ENCODE measurements at places on chromosomes 2 and 18. TPM values are rescaled to one million over a fixed set of nuclear protein-coding genes. Genes with fewer than 3 reads are reported as not detected.

BARD1 gene
- total RNA-seq, result 45.6 TPM

GRCh38 chr18:3451989-3452749 is 2.2 kb downstream of the TGIF1 start:
- peak; percentile 65 for DNase-seq

- DNase-seq, result no peak
Observed at GRCh38 chr2:241358470-241358869, 2.4 kb downstream of the FARP2 start.

GRCh38 chr18:74356959-74357358 is 41.3 kb downstream of the C18orf63 start:
- DNase-seq, result no peak

DNA sequence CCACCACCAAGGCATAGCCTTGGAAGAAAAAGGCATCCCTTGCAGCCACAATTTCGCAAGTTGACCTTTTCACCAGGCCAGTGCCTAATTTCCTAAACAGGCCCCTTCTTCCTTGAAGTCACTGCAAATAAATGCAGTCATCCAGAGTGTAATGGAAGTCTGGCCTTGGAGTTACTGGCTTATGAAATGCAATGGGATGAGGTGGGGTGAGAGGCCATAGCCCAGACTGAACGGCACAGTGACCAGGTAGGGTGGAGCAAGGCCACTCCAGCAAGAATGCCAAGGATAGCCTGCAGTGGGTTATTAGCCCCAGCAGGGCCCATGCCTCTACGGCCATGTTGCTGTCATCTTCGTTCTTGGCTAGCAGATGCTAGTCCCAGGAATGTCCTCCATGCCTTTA is 68.4 kb downstream of the BCL11A start:
- DNase-seq, result no peak

GRCh38 chr2:35365859-35366258 is 989.7 kb upstream of the CRIM1 start:
- no peak for DNase-seq

- DNase-seq, result no peak
Observed at GRCh38 chr2:101580528-101580927, 105.6 kb upstream of the RFX8 start.

DNA sequence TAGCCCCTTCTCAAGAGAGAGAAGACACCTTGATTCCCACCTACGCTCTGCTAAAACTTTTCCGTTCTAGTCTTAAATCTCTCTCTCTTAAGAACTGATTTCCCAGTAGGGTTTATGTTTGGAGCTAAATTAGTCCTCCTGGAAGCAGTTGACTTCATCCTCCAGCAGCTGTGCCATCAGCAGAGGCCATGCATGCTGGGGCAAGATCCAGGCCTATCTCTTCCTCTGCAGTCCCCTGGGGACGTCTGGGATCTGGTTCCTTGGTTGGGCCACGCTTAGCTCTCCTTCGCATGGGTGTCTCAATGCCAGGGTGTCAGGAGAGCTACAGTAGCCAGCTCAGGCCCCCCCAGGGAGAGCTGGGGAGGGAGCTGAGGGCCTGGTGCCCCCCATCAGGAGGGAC is 49.7 kb downstream of the HPCAL1 start:
- DNase-seq, result no peak

SP5 gene
- total RNA-seq, result 1.0 TPM

DNA sequence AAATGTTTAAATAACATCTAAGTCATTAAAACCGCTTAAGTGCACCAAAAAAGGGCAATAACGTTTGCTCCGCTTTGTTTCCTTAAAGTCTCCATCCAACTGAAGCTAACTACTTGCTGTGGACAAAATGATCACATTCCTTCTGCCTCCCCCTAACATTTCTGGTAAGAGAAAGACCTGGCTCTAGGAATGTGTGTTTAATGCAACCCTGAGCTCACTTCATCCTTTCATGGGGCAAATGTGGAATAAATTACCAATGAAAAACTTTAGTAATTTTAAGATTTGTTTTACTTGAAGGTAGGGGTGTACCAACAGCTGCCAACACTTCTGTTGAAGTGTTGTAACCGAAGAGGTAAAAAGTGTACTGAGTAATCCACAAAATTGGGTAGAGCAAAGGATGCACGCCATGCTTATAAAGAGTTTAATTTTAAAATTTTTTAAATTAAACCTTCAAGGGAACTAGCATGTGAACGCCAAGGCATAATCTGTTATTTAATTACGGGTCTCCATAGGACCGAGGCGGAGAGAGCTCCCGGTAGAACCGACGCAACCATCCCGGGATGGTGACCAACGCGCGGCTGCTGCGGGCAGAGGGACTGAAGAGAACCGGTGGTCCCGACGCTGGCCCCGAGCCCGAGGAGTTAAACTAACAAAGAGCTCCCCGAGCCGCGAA is 1.1 kb downstream of the HNRNPLL start:
- no peak for DNase-seq

DNA sequence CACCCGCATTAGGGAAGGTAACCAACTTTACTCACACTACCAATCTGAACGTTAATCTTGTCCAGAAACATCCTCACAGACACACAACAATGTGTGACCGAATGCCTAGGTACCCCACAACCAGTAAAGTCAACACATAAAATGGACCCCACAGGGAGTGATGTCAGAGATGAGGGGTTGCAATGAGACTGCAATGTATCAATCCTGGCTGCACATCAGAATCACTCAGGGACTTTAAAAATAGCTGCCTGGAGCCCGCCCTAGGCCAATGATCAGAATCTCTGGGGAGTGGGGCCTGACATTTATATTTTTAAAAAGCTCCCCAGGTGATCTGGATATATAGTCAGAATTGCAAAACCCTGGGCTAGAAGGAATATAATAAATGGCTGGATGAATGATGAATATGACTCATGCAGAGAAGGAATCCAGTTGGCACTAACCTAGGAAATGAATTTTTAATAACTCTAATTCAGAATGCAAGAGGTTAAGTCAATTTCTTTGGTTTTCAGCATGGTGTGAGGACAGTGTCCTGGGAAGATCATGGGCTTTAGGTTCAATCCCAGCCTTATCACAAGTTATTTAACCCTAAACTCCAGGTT is 92.8 kb downstream of the COLEC12 start:
- no peak for DNase-seq

DNA sequence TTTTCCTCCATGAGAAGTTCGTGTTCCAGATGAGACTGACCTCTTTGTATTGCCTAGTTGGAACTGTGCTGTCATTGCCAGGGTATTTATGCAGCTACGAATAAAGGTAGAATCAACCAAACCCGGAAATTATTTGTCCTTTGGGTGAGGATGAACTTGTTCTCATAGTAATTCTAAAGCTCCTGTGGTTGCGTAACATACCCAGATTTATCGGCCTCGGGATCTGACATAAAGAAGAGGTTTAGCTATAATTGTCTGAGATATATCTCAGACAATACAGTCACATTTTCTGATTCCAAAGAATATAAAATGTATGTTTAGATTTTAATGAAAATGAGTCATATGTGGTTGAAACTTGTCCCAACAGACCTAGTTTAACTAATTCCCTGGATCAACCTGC is 628.7 kb upstream of the LINC00305 start:
- DNase-seq, result no peak

DNA sequence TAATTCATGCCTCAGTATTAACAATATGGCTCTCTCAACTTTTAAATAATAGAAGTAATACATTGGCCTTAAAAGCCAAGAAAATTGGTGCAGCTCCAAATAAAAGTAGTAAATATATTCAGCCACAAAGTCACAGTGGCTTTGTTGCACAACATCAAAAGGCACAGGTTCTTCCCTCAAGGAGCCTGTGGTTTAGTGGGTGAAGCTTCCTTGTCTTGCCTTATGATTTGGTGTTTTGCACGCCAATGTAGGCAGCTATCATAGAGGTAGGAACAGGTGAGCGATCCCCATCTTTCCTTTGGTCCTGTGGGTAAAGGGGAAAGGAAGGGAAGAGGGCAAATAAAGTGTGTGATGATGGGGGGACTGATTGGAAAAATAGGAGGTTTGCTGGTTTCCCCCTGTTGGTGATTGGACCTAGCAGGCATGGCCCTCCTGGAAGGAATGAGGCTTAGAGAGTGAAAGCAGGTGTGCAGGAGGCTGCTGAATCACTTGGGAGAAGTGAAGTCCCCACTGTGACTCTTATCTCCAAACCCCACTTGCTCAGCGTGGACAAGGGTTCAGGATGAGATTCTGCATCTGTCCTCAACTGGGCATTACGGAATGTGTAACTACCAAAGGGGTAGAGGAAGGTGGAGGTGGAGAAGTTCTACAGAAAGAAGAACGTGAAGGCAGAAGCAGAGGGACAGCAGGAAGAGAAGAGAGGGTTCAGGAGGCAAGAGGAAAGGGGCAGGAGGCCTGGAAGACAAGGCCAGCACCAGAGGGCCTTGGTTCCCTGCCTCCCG is 20.1 kb upstream of the TNP1 start:
- no peak for DNase-seq

GRCh38 chr18:3061581-3062312 is 48.8 kb upstream of the LPIN2 start:
- DNase-seq, result no peak

- DNase-seq, result no peak
Observed at GRCh38 chr2:28995765-28996750, 15.0 kb downstream of the TOGARAM2 start.

GRCh38 chr2:74206180-74206688 is 7.8 kb downstream of the MTHFD2 start:
- DNase-seq, result no peak

TFPI gene
- 98.9 TPM for total RNA-seq

MAB21L4 gene
- total RNA-seq, result 0.97 TPM

CPO gene
- total RNA-seq, result 0.90 TPM

GRCh38 chr2:62774555-62775366 is 69.2 kb downstream of the EHBP1 start:
- DNase-seq, result peak; percentile 20

- no peak for DNase-seq
Observed at GRCh38 chr2:217166241-217166850, 306.5 kb upstream of the TNP1 start.

DNA sequence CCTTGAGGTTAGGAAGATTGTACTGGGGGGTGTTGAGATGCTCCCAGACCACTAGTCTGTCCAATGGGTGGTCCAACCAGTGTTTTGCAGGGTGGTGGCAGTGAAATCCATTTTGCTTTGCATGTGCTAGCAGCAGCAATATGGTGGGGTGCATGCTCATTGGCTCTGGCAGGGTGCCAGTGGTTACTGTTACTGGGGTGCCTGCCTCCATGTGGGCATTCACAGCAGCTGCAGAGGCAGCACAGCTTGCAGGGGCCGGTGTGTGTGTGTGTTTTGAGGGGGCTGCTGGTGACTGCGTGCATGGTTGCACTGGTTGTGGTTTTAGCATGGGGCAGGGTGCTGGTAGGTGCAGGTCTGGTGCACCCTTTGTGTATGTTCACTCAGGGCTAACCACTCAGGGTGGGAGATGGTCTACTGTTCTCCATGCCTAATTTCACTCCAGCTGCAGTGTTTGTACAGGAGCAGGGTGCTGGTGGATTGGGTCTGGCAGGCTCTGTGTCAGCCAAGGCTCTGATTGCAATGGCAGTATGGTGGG is 265.4 kb downstream of the NUP35 start:
- no peak for DNase-seq

GRCh38 chr18:34734056-34734455 is 24.0 kb downstream of the DTNA start:
- DNase-seq, result no peak

DNA sequence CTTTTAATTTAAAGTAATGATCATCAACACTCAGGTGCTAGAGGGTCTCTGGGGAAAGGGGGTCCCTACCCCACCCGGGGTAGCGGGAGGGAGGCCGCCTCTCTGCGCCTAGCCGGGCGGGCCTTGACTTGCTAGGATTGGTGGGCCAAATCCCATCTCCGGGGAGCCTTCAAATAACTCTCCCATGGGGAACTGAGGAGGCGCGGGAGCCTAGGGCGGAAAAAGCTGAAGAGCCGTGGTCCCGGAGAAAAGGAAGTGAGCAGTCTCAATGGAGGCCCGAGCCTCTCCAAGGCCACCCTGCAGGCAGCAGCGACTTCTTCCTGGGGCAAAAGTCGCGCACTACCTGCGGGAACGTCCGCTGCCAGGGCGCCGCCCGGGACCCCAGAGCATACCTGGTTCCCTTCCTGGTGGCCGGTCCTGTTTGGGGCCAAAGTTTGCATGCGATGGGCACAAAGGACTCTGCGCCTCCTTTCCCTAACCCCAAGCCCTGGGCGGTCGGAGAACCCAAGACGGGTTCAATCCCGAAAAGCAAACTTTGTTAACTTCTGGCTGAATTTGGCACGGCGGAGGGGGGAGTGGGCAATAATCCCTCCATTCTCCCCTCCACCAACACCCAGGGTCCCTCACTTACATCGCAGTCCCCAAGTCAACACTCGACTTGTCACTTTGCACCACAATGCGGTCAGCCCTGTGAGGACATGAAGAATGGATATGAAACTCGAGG is 13.6 kb downstream of the EN1 start:
- DNase-seq, result no peak

TWIST2 gene
- total RNA-seq, result 28.1 TPM

DNA sequence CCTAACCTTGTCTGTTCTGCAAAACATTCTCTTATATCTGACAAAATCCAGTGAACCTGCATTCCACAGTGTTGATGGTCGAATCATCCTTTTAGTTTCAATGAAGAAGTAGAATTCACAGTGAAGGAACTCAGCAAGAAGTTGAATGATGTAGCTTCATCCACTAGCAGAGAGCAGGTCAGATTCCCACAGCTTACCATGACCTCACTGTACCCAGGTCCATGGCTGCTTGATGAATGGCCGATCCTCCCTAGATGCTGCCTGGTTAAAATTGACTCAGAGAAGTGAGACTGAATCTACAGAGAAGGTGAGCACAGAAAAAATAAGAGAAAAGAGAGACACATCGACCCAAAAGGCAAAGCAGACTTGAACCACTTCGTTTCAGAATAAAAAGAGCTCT is 906.0 kb upstream of the CHAC2 start:
- DNase-seq, result no peak

UGT1A4 gene
- not detected for total RNA-seq

DNA sequence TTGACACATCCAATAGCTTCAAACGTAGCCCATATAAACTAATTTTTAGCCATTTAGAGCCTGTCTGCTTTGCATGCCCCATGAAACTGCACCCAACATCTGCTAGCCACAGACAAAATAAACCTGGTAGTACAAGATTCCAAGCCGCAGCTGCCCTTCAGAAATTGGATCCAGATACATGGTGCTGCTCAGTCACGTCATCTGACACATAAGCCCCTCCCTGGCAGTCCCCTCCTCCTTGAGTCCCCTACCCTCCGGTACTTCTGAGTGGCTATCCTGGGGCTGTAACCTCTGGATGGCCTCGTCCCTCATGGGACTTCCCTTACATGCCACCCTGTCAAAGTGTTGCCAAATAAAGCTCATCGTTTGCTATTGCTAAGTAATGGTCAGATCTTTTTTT is 33.8 kb downstream of the PROC start:
- DNase-seq, result no peak

GRCh38 chr2:9356261-9356660 is 67.1 kb downstream of the ITGB1BP1 start:
- no peak for DNase-seq

GRCh38 chr2:145258903-145259579 is 739.1 kb upstream of the ZEB2 start:
- no peak for DNase-seq

SLC11A1 gene
- total RNA-seq, result 0.97 TPM

GRCh38 chr2:166384774-166385173 is 9.0 kb upstream of the SCN9A start:
- DNase-seq, result no peak

Data from uterus (tissue), 4 donors.